ENCODE measurements at places on chromosomes 16 and 17. TPM values are rescaled to one million over a fixed set of nuclear protein-coding genes. Genes with fewer than 3 reads are reported as not detected.
A peak's percentile ranks its signal among the peaks of the same experiment; 100 is the strongest.

PRSS36 gene
- 4.1 TPM for total RNA-seq

GRCh38 chr16:66360624-66361324 is 5.7 kb upstream of the CDH5 start:
- H3K36me3 ChIP-seq = no peaks in the 10 kb centered on the region
- no peaks in the 10 kb centered on the region for H3K27me3 ChIP-seq

DBNDD1 gene
- 16.3 TPM for total RNA-seq

DNA sequence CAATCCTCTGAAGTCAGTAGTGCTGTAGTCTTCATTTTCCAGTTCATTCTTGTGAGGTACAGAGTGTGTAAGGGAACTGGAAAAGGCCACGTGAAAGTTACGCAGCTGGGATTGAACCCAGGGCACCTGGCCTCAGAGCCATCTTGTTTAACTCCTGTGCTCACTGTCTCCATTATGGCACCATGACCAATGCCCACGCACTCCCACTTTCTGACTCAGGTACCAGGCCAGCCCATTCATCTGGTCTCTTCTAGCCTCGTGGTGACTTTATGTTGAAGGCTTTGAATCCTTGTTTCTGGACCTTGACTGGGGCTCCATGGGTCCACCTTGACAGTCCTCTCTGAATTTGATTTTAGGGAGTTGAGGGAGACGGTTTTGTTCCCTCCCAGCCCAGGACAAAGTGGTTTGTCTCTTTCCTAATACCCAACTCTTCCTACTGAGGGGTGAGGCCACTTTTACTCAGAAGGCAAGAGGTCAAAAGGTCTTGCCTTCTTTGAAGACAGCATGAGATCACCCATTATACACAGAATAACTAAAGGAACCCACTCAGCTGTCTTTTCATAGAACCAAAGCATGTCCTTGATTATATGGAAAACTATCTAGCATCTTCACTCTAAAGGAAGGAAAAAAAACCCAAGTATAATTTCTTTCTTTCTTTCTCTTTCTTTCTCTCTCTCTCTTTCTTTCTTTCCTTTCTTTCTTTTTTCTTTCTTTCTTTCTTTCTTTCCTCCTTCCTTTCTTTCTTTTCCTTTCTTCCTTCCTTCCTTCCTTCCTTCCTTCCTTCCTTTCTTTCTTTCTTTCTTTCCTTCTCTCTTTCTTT is 50.0 kb downstream of the OTOA start:
- no peak for DNase-seq
- no peak overlapping the region for H3K27ac ChIP-seq
- H3K27me3 ChIP-seq = no peaks in the 10 kb centered on the region
- H3K4me3 ChIP-seq = no peak overlapping the region
- no peaks in the 10 kb centered on the region for H3K36me3 ChIP-seq
- no peaks in the 10 kb centered on the region for H3K4me1 ChIP-seq

DNA sequence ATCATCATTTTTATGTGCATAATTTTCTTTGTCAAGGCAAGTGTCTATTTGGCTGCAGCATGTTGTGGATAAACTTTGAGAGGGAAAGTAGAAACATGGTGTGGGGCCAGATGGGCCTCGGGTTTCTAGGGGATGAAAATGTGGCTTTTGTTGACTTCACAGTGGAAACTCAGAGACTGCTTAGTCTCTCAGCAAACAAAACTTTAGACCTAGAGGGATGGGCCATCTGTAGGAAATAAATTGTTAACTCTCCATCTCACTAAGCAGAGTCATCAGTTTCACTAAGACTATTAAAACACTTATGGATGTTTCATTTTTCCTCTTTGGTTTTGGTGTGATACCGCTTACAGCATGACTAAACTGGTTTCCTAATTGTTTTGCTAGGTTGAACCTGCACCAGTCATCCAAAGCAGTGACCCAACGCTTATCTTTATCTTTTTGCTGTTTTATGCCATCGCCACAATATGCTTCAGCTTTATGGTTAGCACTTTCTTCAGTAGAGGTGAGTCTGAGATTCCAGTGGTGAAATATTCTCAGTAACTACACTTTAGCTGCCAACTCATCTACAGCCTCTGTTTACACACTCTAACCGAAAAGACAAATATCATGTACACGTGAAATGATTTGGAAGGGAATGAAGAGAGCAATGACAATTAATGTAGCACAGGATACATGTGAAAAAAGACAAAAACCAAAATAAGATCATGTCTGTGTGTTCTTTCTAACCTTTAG is 60.6 kb upstream of the CRYM start:
- no peaks in the 10 kb centered on the region for H3K36me3 ChIP-seq
- no peaks in the 10 kb centered on the region for H3K4me1 ChIP-seq

ASPHD1 gene
- 8.9 TPM for total RNA-seq

- H3K4me3 ChIP-seq = no peak overlapping the region
- no peak overlapping the region for H3K27ac ChIP-seq
- H3K27me3 ChIP-seq = no peaks in the 10 kb centered on the region
- no peaks in the 10 kb centered on the region for H3K4me1 ChIP-seq
Measured at GRCh38 chr17:59530531-59530930, 34.9 kb upstream of the DHX40 start.

KRTAP2-3 gene
- 0.28 TPM for total RNA-seq

NT5M gene
- 2.8 TPM for total RNA-seq

RAB11FIP4 gene
- total RNA-seq = 32.5 TPM

GRCh38 chr16:85650135-85650843 is 37.2 kb downstream of the GSE1 start:
- peaks cover 3% of the 10 kb centered on the region for H3K4me1 ChIP-seq
- H3K27me3 ChIP-seq = no peaks in the 10 kb centered on the region
- H3K4me3 ChIP-seq = no peak overlapping the region
- H3K27ac ChIP-seq = no peak overlapping the region

TBC1D3E gene
- not detected for total RNA-seq

DNA sequence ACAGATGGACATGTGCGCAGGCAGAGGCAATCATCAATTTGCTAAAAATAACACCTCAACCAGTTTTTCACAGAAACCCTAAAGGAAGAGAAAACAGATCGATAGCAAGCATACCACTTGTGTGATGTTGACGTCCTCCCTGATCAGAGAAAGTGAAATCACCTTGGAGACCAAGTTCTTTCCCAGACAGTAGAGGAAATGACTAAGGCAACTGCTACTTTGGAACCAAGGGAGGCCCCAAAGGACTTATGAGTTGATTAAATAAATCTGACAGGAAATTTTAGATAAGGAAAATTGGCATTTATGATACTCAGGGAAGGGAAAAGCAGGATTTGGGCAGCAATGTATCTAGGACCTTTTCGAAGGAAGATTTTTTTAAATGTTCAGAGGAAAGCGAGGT is 267.1 kb upstream of the ASIC2 start:
- no peak overlapping the region for H3K27ac ChIP-seq
- H3K4me1 ChIP-seq = no peaks in the 10 kb centered on the region
- H3K4me3 ChIP-seq = no peak overlapping the region
- no peaks in the 10 kb centered on the region for H3K27me3 ChIP-seq
- no peak for DNase-seq

CCDC47 gene
- total RNA-seq = 83.1 TPM

GRCh38 chr17:41785859-41786226 is 668 bp downstream of the JUP start:
- H3K4me3 ChIP-seq = peak overlapping the region; percentile 82
- no peaks in the 10 kb centered on the region for H3K4me1 ChIP-seq
- H3K27me3 ChIP-seq = no peaks in the 10 kb centered on the region
- H3K27ac ChIP-seq = peak overlapping the region; percentile 97

DNA sequence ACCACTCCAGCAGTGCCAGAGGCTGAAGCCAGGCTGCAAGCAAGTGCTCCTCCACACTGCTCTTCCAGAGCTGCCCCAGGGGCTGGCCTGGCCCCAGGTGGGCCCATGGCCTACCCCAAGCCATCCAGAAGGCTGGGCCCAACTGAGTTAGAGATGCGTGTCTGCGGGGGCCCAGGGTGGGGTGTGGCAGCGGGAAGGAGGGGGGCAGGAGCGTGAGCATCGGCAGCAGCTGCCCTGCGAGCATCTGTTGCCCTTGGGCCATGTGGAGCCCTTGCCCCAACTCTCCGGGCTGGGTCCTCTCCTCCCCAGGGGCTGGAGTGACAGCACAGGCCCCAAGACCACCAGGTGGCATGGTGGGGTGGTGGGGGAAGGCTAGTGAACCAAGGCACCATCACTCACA is 7.3 kb upstream of the SREBF1 start:
- DNase-seq = peak; percentile 47
- H3K27ac ChIP-seq = no peak overlapping the region
- no peak overlapping the region for H3K4me3 ChIP-seq
- peaks cover 2% of the 10 kb centered on the region for H3K36me3 ChIP-seq
- peaks cover 24% of the 10 kb centered on the region for H3K4me1 ChIP-seq
- H3K27me3 ChIP-seq = no peaks in the 10 kb centered on the region

HID1 gene
- total RNA-seq = 32.6 TPM

ACSM5 gene
- 8.6 TPM for total RNA-seq

TCAP gene
- total RNA-seq = 1.5 TPM

GRCh38 chr16:75911896-75912295 is 185.6 kb upstream of the CPHXL start:
- H3K27ac ChIP-seq = no peak overlapping the region
- no peak overlapping the region for H3K4me3 ChIP-seq
- no peaks in the 10 kb centered on the region for H3K4me1 ChIP-seq

SENP3 gene
- total RNA-seq = 43.5 TPM

CHRNE gene
- 1.3 TPM for total RNA-seq

- H3K4me1 ChIP-seq = no peaks in the 10 kb centered on the region
- no peak overlapping the region for H3K27ac ChIP-seq
- no peak overlapping the region for H3K4me3 ChIP-seq
- peaks cover 39% of the 10 kb centered on the region for H3K36me3 ChIP-seq
- no peaks in the 10 kb centered on the region for H3K27me3 ChIP-seq
- DNase-seq = no peak
Measured at GRCh38 chr17:60065867-60066266, 12.9 kb downstream of the HEATR6 start.

DNA sequence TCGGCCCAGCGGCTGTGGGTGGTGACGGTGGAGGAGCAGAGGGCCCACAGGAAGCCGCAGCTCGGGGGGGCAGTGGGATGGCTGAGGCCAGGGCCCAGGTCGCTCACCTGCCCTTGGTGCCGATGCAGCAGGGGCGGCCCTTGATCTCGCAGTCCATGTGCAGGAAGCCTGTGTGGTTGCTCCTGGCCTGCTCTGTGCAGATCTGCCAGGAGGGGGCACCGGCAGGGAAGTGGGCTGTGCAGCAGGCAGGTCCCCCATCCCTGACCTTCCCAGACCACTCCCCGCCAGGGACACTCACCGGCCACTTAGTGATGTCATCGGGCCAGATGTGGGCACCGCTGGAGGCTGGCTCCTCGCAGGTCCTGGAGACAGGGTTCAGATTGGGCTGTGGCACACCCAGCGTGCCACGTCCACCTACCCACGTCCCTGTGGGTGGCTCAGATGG is 6.2 kb downstream of the AANAT start:
- no peak overlapping the region for H3K4me3 ChIP-seq
- DNase-seq = no peak
- H3K36me3 ChIP-seq = no peaks in the 10 kb centered on the region
- no peaks in the 10 kb centered on the region for H3K4me1 ChIP-seq
- H3K27me3 ChIP-seq = no peaks in the 10 kb centered on the region
- H3K27ac ChIP-seq = no peak overlapping the region

CLDN6 gene
- total RNA-seq = 0.47 TPM

GRCh38 chr16:88005181-88005581 is 53.9 kb downstream of the BANP start:
- DNase-seq = no peak
- H3K27ac ChIP-seq = no peak overlapping the region
- no peaks in the 10 kb centered on the region for H3K27me3 ChIP-seq
- H3K4me1 ChIP-seq = no peaks in the 10 kb centered on the region

DNA sequence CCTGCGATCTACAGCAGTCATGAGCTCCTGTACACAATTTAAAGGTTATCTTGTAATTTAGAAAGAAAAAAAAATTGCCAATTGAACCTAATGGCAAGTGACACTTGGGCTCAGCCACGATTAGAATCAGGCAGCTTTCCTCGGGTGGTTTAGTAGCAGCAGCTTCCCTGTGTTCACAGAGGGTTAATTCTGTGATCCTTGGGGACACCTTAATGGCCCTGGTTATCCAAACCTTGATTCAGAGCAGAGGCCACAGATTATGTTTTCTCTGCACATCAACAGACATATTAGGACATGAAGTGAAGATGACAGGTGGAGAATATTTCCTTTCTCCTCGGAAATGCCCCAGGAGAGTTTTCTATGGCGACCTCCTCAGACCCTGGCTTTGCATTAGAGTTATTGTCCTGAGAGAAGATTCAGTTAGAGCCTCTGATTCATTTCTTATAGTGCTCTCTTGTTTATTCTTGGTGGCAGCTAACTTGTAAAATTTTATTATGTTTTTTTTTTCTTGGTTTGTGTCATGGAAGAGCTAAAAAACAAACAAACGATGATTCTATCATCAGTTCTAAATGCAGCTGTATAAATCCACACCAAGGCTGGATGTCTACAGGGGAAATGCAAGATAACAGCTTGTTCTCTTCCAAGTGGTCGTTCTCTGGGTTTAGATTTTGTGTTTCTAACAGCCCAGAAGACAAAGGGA is 351.2 kb upstream of the DYNLRB2 start:
- H3K27ac ChIP-seq = no peak overlapping the region
- no peaks in the 10 kb centered on the region for H3K4me1 ChIP-seq
- H3K36me3 ChIP-seq = no peaks in the 10 kb centered on the region
- no peak for DNase-seq
- H3K4me3 ChIP-seq = no peak overlapping the region

KRT32 gene
- total RNA-seq = not detected

ENGASE gene
- 49.3 TPM for total RNA-seq
